ENCODE measurements at places on chromosomes 5 and 9.

- DNase-seq: no peak
Observed at GRCh38 chr5:170491479-170491878, 12.3 kb upstream of the KCNIP1 start.

GRCh38 chr5:65803699-65804391 is 81.8 kb downstream of the NLN start:
- no peak for DNase-seq

DNA sequence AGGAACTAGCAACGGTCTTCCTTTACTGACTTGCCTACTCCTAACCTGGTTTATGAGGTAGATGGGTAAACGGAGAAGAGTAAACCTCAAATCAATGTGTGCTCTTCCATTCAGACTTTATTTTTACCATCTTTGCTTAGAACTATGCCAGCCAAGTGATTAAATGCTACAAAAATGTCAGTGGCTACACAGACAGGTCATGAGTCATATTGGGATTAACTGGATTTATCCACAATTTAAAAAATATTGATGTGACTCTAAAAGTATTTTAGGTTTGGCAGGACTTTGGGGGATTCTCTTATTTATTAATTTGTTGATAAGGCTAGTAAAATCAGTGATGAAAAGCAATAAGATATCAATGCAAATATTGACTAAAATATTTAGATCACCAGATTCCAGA is 275.0 kb downstream of the PLK2 start:
- no peak for DNase-seq

- DNase-seq: no peak
Observed at GRCh38 chr9:12604164-12604821, 88.9 kb upstream of the TYRP1 start.

DNA sequence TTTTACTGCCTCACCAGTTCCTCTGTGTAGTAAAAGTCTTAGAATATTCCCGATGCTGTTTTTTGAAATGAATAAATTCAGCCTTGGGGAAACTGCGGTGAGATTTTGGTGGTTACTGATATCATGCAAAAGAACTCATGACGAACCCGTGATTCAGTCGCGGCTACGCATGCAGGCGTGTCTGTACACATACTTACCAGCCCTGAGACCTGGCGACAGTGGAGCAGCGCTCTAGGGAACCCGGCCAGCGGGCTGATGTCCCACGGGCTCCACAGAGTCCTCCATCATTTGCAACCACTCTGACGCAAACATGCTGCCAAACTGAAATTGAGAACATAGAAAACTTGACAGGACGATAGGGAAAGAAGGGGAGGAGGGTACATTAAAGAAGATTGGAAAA is 315.6 kb upstream of the DAB2 start:
- no peak for DNase-seq

GRCh38 chr5:98217138-98217537 is 556.3 kb upstream of the RGMB start:
- DNase-seq: no peak

DNA sequence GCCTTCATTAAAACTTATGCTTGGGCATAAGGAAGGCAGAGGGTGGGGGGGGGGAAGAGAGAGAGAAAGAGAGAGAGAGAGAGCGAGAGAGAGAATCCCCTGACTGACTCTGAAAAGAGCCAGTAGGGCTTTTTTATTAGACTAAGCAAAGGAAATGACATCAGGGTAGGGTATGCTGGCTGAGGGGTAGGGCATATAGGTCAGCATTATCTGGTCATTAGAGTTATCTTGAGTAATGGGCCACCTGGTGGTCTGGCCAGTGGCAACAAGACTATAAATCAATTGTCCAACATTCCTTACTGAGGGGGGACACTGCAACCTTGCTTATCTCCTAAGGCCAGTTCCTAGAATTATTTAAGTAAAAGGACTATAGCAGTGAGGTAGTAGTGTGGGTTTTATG is 67.2 kb downstream of the TSSK1B start:
- no peak for DNase-seq

DNA sequence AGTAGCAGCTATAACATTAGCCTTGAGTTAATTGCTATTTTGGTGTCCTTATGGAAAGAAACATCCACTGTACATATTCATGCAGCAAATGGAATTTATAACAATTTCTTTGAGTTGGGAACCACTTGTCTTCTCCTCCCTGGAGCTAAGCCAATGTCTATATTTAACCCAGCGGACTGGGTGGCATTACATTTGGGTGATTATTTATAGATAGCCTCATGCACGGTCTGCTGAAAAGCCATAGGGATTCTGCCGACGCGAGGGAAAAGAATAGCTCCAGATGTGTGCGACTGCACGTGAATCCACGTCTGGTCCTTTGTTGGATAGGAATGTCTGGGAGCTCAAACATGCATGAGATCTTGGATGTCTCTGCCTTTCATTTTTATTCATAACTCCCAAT is 157.5 kb upstream of the BRINP1 start:
- no peak for DNase-seq

GRCh38 chr5:96590796-96591195 is 71.4 kb upstream of the CAST start:
- no peak for DNase-seq

- no peak for DNase-seq
Observed at GRCh38 chr9:87656485-87656884, 69.4 kb upstream of the CTSL start.

- no peak for DNase-seq
Observed at GRCh38 chr5:171462136-171462927, 42.9 kb downstream of the FGF18 start.

DNA sequence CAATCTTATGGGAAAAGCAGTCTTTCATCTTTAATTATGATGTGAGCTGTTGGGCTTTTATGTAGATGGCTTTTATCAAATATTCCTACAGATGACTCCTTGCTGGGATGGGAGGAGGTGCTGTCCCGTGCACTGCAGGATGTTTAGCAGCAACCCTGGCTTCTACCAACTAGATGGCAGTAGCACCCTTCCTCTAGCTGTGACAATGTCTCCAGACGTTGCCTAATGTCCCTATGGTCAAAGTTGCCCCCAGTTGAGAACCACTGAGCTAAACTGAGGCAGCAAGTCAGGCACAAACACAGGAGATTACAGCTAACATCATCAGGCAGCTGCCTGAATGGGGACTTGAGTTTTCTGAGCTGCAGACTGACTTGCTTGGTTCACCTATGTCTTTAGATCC is 401.9 kb upstream of the PDE4D start:
- no peak for DNase-seq

DNA sequence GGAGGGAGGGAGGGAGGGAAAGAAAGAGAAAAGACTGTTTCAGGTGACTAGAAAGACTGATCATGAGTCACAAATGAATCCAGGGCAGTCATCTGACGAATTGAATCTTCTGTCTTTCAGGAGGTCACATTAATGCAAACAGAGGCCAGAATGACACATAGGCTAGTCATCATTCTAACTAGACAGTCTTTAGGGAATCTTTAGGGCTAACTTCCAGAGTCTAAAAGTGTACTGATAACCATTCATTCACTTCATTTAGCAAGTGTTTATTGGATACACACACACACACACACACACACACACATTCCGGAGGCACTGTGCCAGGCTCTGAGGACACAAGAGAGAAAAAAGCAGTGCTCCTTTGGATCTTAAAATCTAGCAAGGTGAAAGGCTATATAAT is 156.7 kb downstream of the EBF1 start:
- no peak for DNase-seq

DNA sequence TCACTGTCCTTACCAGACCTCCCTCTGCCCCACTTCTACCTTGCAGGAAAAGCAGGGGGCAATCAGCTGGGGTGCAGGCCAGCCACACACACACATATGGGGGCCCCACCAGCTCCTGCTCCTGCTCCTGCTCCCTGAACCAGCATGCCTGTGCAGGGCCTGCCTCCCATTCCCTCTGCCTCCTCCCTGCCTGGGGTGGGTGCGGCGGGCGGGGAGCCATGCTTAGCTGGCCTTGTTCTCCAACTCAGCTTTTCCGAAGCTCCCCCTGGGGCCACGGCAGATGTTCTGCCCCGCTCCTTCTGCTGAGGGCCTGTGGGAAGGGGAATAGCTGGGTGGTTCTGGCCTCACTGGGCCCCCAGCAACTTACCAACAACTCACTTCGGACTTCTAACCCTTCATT is 89.8 kb downstream of the ZNF354C start:
- DNase-seq: no peak

GRCh38 chr5:1468629-1469527 is 23.6 kb upstream of the SLC6A3 start:
- no peak for DNase-seq

GRCh38 chr9:129987047-129987446 is 55.9 kb downstream of the FNBP1 start:
- DNase-seq: no peak

DNA sequence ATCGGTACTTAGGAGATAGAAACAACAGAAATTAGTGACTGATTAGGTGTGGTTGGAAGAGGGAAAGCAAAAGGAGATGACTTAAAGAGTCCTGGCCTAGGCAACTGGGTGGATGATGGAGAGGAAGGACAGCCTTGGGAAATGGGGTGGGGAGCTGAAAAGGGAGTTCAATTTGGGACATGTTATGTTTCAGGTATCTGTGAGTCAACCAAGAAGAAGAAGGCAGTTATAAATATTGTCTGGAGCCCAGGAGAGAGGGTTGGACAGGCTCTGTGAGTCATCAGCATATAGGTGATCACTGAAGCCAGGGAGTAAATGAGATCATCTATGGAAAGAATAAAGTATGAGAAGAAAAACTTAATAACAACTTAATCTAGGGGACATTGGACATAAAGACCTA is 357.7 kb downstream of the NPR3 start:
- no peak for DNase-seq

GRCh38 chr9:21967169-21967568 is 27.0 kb downstream of the CDKN2A start:
- DNase-seq: no peak

- no peak for DNase-seq
Observed at GRCh38 chr5:152072091-152072490, 147.4 kb upstream of the GLRA1 start.

DNA sequence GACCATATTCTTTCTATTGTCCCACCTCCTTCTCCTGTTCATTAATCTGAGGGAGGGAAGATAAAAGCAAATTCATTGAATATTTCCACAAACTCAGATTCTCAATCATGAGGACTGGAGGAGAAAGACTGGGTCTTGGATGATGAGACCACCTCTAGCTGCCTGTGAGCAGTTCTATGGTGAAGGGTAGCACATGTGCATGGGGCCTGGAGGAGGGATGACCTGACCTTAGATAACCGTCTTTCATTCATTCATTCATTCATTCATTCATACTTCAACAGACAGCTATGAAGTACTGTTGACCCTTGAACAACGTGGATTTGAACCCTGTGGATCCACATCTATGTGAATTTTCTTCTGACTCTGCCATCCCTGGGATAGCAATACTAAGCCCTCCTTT is 68.4 kb downstream of the MED10 start:
- no peak for DNase-seq

DNA sequence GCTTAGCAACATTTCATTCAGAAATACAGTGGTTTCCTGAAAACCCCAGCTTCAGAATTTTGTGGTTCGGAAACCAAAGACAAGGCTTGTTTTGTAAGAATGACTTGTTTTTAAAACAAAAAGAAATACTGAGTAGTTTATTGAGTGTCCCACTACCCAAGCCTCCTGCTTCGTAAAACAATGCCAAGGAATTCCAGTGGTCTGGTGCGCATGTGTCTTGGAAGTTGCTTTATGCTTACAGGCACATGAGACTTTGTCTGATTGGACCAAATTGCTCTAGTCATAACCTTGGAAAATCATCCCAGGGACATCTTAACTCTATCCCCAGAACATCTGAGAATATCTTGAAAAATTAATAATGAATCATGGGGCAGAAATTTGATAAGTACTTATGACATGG is 77.1 kb upstream of the FST start:
- no peak for DNase-seq

DNA sequence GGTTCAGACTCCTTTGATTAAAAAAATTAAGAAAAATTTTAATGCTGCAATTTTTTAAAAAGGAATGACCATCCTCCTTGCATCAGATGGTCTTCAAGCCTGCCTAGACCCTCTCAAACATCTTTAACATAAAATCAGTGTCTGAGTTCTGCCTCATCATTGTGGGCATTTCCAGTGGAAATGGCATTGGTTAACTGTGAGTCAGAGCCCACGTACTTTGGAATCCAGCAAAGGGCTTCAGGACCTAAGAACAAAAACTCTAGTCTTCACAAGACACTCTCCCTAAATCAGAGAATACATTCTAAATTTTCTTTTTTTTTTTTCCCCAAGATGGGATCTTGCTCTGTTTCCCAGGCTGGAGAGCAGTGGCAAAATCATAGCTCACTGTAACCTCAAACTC is 9.4 kb upstream of the C5orf15 start:
- no peak for DNase-seq

GRCh38 chr9:117029341-117029740 is 342.2 kb downstream of the TRIM32 start:
- DNase-seq: no peak

GRCh38 chr9:20351715-20352114 is 270.6 kb downstream of the MLLT3 start:
- no peak for DNase-seq

- DNase-seq: no peak
Observed at GRCh38 chr5:10479154-10479721, 37.6 kb downstream of the ROPN1L start.

GRCh38 chr9:114680259-114681001 is 1.6 kb downstream of the TEX48 start:
- DNase-seq: no peak

- no peak for DNase-seq
Observed at GRCh38 chr9:137027369-137028262, at the start of gene ABCA2. ABCA2 (minus strand) TSS chr9:137028237; CDS start chr9:137028140, 97 bp downstream.

- no peak for DNase-seq
Observed at GRCh38 chr5:162512935-162513565, 445.5 kb downstream of the GABRG2 start.

DNA sequence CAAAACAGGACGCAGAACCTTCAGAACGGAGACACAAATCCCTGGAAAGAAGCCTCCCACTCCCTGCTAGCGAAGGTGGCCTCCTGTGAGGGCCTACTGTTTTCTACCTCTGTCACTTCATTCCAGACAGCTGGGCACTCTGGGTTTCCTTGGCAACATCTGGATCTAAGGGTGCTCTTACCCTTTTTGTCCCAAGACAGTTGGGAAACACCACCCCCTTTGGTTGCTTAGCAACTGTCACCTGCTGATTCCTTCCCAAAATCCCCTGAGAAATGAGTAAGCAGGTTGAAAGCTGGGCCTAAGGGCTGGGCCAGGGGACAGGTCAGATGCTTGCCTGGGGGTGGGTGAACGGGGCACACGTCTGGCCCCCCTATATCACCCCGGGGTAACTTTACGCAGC is 29.4 kb downstream of the NANS start:
- no peak for DNase-seq

GRCh38 chr5:101686536-101687157 is 609.4 kb downstream of the SLCO4C1 start:
- DNase-seq: no peak

- DNase-seq: no peak
Observed at GRCh38 chr5:178462076-178462475, 128.1 kb downstream of the COL23A1 start.

DNA sequence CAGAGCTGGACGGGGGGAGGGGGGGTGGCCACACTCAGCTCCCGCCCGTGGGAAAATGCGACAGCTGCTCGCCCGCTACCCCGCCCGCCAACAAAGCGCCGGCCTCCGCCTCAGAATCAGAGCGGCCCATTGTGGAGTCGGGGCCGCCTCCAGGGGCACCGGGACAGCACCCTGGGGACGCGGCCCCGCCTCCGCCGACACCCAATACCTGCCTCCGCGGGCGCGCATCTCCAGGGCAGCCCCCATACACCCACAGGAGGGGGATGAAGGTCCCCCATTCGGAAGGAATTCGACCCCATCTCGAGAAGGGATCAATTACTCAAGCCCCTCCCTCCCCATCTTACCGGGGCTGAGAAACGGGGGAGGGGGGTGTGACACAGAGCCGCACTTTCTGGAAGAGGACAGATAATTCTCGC is 1.3 kb downstream of the NOTCH1 start:
- peak; percentile 48 for DNase-seq

All from activated T-helper 1 cell treated with anti-CD3 and anti-CD28 coated beads, Interleukin-12 subunit alpha, Interleukin-12 subunit beta, Interleukin-2, Interleukin-4 antibody, amounts not matched to agents 30 ng/mL and 10 ng/mL and 1 ng/mL, durations not matched to agents 14 hours and 24 hours and 36 hours (primary cell).